Calu3 (cell line): ENCODE measurements at places on chromosomes 6 and 20. TPM values are rescaled to one million over a fixed set of nuclear protein-coding genes. Genes with fewer than 3 reads are reported as not detected.
A peak's percentile ranks its signal among the peaks of the same experiment; 100 is the strongest.

- H3K4me3 ChIP-seq, result no peak overlapping the region
- peak; percentile 70 for DNase-seq
- H3K27me3 ChIP-seq, result no peaks in the 10 kb centered on the region
- H3K27ac ChIP-seq, result peak overlapping the region; percentile 33
- H3K36me3 ChIP-seq, result no peaks in the 10 kb centered on the region
- peaks cover 41% of the 10 kb centered on the region for H3K4me1 ChIP-seq
Observed at GRCh38 chr6:117449549-117450439, 24.1 kb upstream of the ROS1 start.

Gene DPPA5
- total RNA-seq, result not detected in 2 replicates

DNA sequence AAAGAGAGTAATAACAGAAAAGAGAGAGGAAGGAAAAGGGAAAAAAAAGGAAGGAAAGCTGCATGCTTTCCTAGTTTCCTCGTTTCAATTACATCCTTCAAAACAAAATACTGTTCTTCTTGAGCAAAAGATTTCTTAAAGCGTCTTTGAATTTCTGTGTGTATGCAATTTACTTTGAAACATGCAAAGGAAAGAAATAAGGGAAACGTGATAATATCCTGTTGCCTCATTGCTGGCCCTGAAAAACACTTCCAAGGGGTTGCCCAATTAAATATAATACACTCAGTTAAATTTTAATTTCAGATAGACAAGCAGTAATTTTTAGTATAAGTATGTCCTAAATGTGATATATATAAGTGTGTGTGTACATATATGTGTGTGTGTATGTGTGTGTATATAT is 51.2 kb upstream of the TPD52L1 start:
- H3K27me3 ChIP-seq, result no peaks in the 10 kb centered on the region
- peaks cover 10% of the 10 kb centered on the region for H3K36me3 ChIP-seq
- DNase-seq, result no peak
- H3K4me1 ChIP-seq, result peaks cover 29% of the 10 kb centered on the region

DNA sequence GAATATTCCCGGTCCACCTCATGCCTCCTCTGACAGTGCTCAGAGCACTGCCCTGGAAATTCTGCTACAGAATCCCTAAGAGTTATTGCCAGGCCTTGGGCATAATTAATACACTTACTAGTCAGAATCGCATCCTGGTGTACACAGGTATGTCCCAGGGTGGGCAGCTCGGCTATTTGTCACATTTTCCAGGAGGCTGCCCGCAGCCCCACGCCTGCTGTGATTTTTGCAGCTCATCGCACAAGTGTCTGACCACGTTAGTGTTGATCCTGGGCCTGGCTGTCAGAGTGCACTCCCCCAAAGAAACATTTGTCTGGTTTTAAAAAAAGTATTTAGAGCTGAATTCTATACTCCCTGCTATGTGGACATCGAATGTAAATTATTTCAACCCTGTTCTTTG is 105.4 kb downstream of the CD83 start:
- no peak overlapping the region for H3K4me3 ChIP-seq
- H3K27me3 ChIP-seq, result no peaks in the 10 kb centered on the region
- no peak for DNase-seq
- H3K36me3 ChIP-seq, result no peaks in the 10 kb centered on the region
- peaks cover 12% of the 10 kb centered on the region for H3K4me1 ChIP-seq

GRCh38 chr6:136922685-136923006 is 545 bp downstream of the SLC35D3 start:
- H3K36me3 ChIP-seq, result peaks cover 17% of the 10 kb centered on the region
- H3K27me3 ChIP-seq, result no peaks in the 10 kb centered on the region
- no peak overlapping the region for H3K27ac ChIP-seq

DNA sequence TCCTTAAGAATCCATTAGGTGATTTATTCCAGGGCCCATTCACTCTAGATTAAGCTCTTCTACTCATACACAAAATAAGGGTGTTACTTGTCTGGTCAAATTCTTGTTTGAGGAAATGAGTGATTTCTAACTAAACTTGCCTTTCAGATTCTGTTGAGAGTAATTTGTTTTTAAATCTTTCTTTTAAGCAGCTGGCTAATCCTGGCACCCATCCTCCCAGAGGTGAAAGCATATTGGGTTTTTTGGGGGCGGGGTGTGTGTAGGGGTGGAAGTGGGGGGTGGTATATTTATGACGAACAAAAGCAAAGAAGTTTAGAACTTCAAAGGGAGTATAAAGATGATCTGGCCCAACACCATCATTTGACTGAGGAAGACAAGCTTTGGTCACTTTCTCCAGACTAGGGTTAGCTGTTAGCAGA is 94.7 kb downstream of the RTN4IP1 start:
- no peak for DNase-seq
- no peak overlapping the region for H3K4me3 ChIP-seq
- H3K27ac ChIP-seq, result no peak overlapping the region

DNA sequence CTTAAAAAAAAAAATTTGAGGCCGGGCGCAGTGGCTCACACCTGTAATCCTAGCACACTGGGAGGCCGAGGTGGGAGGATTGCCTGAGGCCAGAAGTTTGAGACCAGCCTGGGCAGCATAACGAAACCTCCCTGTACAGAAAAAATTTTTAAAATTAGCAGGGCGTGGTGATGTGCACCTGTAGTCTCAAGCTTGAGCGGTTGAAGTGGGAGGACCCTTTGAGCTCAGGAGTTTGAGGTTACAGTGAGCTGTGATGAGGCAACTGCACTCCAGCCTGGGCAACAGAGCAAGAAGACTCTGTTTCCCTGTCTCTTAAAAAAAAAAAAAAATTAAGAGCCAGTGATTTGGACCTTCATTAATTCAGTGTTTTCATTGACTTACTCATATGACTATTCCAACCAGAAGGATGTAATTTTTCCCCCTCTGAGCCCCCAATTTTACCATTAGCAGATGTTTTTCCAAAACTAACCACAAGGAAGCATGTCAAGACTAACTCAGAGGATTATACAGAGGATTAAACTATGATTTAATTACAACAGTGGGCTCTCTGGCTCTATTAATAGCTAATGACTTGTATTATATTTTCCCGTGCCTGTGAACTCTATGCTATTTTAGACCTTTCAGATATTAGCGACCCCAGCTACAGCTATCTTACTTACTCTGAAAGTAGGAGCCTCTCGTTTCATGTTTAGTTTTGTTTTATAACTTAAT is 75.1 kb downstream of the ARID1B start:
- no peak overlapping the region for H3K27ac ChIP-seq
- no peaks in the 10 kb centered on the region for H3K4me1 ChIP-seq
- no peak for DNase-seq
- no peaks in the 10 kb centered on the region for H3K36me3 ChIP-seq

DNA sequence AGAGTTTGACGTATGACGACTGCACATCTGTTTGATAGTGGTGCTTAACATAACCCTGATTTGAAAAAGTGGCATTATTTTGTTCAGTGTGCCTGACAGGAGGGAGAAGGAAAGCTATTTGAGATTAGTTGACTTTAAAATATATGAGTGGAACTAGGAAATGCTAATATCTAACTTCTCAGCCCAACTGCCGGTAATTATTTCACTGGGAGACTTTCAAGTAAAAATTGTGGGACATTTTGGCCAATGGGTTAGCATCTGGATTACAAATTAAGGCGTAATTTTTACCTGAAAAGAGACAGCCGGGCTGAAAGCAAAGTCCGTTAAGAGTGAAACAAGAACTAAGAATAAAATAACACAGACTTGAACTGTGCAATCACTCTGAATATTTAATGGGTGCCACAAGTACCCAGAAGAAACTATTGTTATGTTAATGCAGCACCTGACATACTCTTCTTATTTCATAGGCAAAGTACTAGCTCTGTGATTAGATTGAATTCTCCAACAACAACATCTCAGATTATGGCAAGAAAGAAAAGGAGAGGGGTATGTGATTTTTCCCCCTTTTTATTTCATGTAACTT is 2.0 kb downstream of the HEY2 start:
- peaks cover 26% of the 10 kb centered on the region for H3K36me3 ChIP-seq
- H3K4me1 ChIP-seq, result peaks cover 17% of the 10 kb centered on the region
- H3K4me3 ChIP-seq, result no peak overlapping the region
- H3K27ac ChIP-seq, result no peak overlapping the region

Gene TBX18
- total RNA-seq, result 48.5 and 49.2 TPM in 2 replicates

- no peak overlapping the region for H3K27ac ChIP-seq
- DNase-seq, result no peak
- no peak overlapping the region for H3K4me3 ChIP-seq
- no peaks in the 10 kb centered on the region for H3K4me1 ChIP-seq
- H3K36me3 ChIP-seq, result peaks cover 7% of the 10 kb centered on the region
- H3K27me3 ChIP-seq, result no peaks in the 10 kb centered on the region
Observed at GRCh38 chr20:10051185-10051584, 16.4 kb downstream of the ANKEF1 start.

Gene SRSF6
- total RNA-seq, result 202 and 205 TPM in 2 replicates

DNA sequence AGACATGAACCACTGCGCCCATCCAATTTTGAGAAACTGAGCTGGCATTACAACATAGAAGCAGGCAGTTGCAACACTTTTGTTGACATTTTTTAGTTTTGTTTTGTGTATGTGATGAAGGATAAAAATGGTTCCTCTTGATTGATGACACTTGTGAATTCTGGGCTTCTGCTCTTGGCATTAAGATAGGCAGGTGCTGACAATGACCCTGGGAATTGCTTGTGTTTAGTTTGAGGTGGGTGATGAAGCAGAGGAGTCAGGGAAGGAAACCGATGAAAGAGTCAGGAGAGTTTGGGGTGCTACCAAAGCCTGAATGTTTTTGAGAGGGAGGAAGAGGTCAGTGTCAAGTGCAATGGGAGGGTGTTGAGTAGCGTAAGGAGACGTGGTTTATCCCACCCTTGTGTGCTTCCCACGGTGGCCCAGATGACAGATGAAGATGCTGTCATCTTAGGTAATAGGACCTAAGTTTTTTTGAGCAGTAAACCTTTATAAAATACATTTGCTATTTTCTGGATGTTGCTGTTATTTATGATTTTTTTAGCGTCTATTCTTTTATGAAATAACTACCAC is 19.4 kb downstream of the CDS2 start:
- H3K27ac ChIP-seq, result no peak overlapping the region
- H3K4me3 ChIP-seq, result no peak overlapping the region
- H3K4me1 ChIP-seq, result peaks cover 18% of the 10 kb centered on the region
- no peaks in the 10 kb centered on the region for H3K27me3 ChIP-seq
- H3K36me3 ChIP-seq, result no peaks in the 10 kb centered on the region

Gene PDYN
- not detected in 2 replicates for total RNA-seq

DNA sequence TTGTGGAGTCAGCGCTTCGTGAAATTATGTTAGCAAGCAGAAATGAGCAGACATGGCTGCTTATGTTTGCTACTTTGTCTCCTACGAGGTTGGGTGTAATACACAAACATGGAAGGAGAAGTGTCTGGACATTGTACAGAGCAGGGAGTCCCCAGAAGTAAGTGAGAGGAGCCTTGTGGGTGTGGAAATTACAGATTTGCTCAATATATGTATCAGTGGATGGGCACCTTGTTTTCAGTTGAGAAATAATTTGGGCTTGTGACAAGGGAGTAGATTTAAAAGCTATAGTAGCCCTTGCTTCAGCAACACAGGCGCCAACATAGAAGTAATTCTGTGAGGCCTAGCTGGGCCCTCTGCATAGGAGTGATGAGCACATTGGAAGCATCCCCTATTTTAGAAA is 49.2 kb downstream of the HECA start:
- H3K27ac ChIP-seq, result no peak overlapping the region
- H3K36me3 ChIP-seq, result no peaks in the 10 kb centered on the region
- H3K4me3 ChIP-seq, result no peak overlapping the region
- H3K27me3 ChIP-seq, result no peaks in the 10 kb centered on the region

DNA sequence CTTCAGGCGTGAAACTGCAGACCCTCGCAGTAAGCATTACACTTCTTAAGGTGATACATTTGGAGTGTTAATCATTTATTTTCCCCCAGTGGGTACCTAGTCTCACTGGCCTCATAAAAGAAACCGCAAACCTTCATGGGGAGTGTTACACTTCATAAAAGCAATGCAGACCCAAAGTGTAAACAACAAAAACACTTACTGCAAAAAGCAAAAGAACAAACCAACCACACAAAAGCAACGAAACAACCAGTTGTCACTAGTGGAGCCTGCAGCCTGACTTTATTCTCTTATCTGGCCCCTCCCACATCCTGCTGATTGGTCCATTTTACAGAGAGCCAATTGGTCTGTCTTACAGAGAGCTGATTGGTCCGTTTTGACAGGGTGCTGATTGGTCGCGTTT is 23.8 kb downstream of the LY86 start:
- H3K4me3 ChIP-seq, result no peak overlapping the region
- DNase-seq, result no peak
- H3K4me1 ChIP-seq, result no peaks in the 10 kb centered on the region
- no peaks in the 10 kb centered on the region for H3K36me3 ChIP-seq
- H3K27ac ChIP-seq, result no peak overlapping the region

DNA sequence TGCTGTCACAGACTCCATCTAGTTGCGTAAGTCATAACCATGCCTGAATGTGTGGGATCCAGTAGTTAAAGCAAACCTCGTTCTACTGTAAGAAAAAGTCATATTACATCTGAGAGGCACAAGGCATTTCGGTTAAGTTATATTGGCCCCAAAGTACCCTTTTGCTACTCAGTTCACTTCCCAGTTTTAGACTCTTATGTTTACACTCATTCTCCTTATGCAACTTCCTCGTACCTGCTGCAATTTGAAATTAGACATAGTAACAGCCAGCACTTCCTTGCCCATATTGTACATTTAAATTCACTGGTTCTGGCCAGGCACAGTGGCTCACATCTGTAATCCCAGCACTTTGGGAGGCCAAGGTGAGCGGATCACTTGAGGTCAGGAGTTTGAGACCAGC is 37.0 kb downstream of the PEX7 start:
- H3K36me3 ChIP-seq, result no peaks in the 10 kb centered on the region
- H3K27me3 ChIP-seq, result no peaks in the 10 kb centered on the region
- no peak for DNase-seq
- no peaks in the 10 kb centered on the region for H3K4me1 ChIP-seq
- H3K27ac ChIP-seq, result no peak overlapping the region
- H3K4me3 ChIP-seq, result no peak overlapping the region

Gene MDFI
- 19.7 and 23.9 TPM in 2 replicates for total RNA-seq

Gene SLC22A16
- total RNA-seq, result not detected in 2 replicates

GRCh38 chr6:168575346-168576098 is 134.5 kb downstream of the SMOC2 start:
- no peak overlapping the region for H3K4me3 ChIP-seq
- no peak for DNase-seq
- H3K27me3 ChIP-seq, result peaks cover 22% of the 10 kb centered on the region
- H3K27ac ChIP-seq, result no peak overlapping the region
- no peaks in the 10 kb centered on the region for H3K4me1 ChIP-seq

DNA sequence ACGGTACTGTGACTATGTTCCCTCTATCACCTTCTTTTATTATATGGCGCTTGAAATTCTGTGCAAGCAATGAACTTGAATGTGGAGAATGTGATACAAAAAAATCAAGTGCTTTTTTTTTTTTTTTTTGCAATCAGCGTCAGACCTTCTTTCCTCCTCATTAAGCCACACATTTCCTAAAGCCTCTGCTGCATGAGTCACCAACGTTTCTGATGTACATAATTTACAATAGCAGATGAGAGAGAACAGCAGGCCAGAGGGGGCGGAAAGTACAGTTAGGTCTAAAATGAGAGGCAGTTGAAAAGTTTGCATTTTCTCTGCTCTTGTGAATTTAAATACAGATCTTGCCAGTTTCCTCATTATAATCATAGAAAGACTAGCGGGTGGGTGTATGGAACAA is 114.6 kb upstream of the RIPOR2 start:
- H3K27ac ChIP-seq, result no peak overlapping the region
- H3K4me3 ChIP-seq, result no peak overlapping the region
- no peaks in the 10 kb centered on the region for H3K36me3 ChIP-seq
- DNase-seq, result no peak
